Lower leg skin (tissue), 4 donors: ENCODE measurements at places on chromosomes 7 and 10. TPM values are rescaled to one million over a fixed set of nuclear protein-coding genes. Genes with fewer than 3 reads are reported as not detected.

- no peak for DNase-seq
Observed at GRCh38 chr7:4784799-4785198, 9.4 kb downstream of the AP5Z1 start.

- no peak for DNase-seq
Observed at GRCh38 chr7:29412912-29413311, 150.7 kb upstream of the PRR15 start.

- no peak for DNase-seq
Observed at GRCh38 chr10:1166828-1167275, 110.7 kb downstream of the WDR37 start.

- no peak for DNase-seq
Observed at GRCh38 chr7:136034132-136034531, 57.0 kb upstream of the MTPN start.

GRCh38 chr10:50152792-50153272 lies 85.1 kb downstream of the WASHC2A start:
- DNase-seq, result no peak

Gene NAT16
- not detected for total RNA-seq

Gene AOC1
- 6.7 TPM for total RNA-seq

Gene PPP1R3A
- not detected for total RNA-seq

Gene GIMAP7
- 2.4 TPM for total RNA-seq

Gene NPC1L1
- total RNA-seq, result 0.10 TPM

Gene PRF1
- total RNA-seq, result 1.3 TPM
